ENCODE measurements at places on chromosomes 16 and 17.

DNA sequence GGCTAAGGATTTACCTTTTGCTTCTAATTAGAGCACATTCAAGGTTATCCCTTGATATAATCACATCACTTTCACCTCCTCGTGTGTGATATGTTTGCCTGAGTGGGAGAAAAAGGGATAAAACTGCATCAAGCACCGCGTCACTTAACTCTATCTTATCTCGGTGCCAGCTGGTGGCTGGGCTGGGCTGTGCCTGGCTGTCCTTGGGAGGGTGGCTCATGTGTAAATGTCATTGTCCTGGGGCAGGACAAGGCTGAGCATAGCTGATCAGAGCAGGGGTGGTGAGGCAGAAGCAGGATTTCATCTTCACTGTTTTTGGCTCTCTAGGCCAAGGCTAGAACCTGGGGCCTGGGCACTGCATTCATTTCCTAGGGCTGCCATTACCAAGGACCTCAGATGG, 105.3 kb downstream of the RAP1GAP2 start:
- no peak for DNase-seq

GRCh38 chr16:58211846-58212245, 13.9 kb upstream of the CSNK2A2 start:
- DNase-seq: no peak

DNA sequence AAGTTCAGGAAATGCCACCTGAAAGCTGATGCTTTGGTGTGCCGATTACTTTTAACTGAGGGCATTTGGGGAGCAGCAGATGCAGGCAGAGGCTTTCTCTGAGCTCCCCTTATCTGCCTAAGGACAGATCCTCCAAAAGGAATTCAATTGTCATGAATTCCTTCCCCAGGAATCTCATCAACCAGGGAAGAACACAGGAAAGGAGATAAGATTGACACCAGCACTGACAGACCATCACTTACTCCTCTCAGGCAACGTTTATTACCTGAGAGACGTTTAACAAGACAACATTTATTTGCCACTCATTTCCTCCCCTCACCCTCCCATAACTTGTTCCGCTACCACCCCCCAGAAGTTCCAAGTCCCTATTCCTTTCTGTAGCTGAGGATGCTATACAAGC, 17.6 kb upstream of the CDRT4 start:
- no peak for DNase-seq

GRCh38 chr16:26645614-26646013, 421.1 kb upstream of the C16orf82 start:
- DNase-seq: no peak

DNA sequence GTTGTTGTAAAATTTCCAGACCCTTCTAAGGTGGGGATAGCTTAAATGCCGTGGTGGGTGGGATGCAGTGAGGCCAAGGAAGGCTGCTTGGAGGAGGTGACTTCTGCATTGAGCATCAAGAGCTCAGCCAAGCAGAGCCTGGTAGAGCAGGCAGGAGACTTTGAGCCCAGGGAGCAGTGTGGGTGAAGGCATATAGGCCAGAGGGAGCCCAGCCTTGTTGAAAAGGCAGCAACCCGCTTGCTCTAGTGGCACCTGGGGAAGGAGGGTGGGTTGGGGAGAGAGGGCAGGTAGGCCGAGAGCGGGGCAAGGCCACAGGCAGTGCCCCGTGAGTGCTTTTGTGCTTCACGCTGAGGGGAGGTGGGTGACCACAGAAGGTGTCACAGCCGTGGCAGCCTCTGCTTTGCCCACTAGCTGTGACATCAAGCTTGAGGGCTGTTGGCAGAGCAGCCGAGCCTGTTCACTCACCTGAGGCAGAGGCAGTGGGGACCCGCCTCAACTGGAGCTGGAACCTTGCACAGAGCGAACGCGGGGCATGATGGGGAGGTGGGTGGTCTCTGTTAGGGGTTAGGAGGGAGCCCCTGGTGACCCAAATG, 56.1 kb downstream of the IRF8 start:
- no peak for DNase-seq

DNA sequence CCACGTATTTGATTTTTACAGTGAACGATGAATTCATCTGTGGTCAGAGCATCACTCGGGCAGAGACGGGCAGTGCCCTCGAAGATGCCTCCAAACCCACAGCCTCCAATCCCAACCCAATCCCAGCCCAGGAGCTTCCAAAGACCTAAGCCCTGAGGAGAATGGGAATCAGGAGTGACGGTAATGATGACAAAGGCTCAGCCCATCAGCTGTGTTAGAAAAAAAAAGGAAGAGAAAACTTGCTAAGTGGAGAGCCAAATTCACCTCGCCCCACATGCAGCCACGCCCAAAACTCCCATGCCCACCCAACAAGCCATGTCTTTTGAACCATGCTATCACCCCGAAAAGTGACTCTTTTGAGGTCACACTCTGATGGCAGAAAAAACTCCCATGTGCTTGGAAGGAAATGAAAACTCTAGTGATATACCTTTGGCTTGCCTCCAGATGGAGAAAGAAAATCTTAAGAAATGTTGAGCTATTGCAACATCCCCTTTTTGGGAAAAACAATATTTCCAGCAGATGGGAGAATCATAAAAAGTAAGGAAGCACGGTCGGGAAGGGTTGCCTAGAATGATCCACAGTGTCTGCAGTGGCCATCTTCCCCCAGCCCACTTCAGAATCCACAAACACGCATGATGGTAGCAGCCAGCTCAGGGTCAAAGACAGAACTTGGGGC, 37.7 kb downstream of the XYLT1 start:
- DNase-seq: no peak

DNA sequence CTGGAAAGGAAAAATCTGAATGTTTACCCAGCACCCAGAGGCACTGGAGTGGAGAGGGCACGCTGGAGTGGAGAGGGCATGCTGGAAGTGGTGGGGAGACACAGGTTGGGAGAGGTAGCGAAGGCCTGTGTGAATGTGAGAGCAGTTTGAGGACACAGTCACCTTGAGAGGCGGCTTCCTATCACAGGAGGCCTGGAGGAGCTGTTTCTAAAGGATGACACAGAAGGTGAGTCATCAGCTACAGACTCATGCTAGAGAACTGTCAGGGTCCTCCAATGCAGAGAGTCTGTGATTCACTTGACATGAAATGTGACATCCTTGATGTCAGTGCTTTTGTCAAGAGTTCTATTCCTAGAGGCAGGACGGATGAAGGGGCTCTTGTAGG, 13.8 kb downstream of the CTRL start:
- no peak for DNase-seq

DNA sequence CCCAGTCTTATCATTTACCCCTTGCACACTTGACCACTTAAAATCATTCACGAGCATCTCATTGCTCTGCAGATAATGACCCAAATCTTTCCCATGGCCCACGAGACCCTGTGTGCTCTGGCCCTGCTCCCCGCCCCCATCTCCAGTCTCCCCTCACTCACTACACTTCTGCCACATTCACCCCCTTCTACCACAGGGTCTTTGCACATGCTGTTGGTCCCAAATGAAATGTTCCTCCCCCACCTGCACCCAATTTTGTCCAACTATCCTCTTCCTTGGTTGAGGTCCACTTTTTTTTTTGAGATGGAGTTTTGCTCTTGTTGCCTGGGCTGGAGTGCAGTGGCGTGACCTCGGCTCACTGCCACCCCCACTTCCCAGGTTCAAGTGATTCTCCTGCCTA, 39.2 kb downstream of the CCDC42 start:
- DNase-seq: no peak

DNA sequence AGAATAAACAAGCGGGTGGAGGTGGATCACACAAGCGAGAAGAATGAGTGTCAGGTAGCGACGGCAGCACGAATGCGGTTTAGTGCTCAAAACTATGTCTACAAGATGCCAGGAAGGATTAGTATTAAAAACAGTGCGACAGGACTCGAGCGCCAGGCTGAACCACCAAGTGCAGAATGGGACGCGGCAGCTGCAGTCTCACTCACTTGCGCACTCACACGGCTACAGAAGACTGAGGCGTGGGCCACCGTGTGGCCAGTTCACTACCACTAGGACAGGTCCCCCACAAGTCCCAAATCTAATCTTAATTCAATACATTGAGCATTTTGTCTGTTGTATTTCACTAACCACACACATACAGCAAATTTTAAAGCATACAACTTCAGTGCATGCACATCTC, 35.7 kb upstream of the TRAP1 start:
- no peak for DNase-seq

DNA sequence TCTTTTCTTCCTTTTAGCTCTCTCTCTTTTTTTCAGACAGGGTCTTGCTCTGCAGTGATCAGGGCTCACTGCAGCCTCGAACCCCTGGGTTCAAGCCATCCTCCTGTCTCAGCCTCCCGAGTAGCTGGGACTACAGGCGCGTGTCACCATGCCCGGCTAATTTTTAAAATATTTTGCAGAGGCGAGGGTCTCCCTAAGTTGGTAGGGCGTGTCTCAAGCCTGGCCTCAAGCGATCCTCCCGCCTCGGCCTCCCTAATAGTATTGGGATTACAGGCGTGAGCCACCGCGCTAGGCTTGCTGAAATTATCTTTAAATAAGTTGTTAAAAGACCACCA, 797 bp upstream of the SNX11 start:
- no peak for DNase-seq

DNA sequence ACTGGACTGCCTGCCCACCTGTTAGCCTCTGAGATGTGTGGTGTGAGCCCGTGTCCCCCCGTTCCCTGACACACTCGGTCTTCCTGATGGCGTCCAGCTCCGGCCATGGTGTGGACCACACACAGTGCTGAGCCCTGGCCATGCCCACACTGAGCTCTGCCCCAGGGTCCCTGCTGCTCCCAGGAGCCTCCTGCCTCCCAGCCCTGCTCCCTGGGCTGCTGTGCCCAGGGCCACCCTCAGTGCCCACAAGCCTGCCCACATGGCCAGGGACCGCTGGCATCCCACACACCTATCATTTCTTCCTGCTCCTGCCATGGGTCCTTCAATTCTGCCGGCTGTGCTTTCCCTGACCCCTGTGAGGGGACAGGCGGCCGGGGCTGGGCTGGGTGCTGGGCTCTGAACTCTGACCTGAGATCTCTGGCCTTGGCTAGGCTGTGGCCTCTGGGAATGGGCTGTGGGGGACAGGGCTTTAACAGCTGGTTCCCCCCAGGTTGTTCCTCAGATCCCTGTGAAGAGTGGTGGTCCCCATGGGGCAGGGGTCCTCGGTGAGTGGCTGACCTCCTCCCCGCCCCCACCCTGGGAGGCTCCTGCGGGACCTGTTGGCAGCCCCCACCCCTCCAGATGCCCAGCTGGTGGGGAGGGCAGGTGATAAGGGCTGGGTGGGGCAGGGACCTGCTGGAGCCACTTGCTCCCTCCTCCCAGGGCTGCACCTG, 4.0 kb downstream of the CEMP1 start:
- no peak for DNase-seq

DNA sequence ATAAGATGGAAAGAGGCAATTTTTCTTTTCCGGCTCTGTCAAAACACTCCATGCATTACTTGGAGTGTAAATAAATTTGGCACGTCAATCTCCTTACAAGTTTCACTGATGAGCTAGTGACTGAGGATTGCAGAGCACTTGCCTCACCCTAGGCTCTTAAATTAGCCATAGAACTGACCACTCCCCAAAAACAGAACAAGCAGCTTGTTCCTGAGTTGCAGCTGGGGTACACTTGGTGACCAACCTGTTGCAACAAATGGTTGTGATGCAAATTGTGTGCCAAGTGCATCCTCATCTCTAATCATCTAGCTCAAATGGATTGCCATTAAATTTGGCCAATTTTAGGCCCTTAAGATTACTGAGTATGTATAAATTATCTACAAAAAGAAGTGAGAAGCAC, 67.0 kb downstream of the CACNG1 start:
- DNase-seq: no peak

- no peak for DNase-seq
These were observed 10.6 kb downstream of the SLC16A3 start for GRCh38 chr17:82239401-82239925.

GRCh38 chr16:9082422-9082821, 9.0 kb upstream of the HAPSTR1 start:
- DNase-seq: no peak

DNA sequence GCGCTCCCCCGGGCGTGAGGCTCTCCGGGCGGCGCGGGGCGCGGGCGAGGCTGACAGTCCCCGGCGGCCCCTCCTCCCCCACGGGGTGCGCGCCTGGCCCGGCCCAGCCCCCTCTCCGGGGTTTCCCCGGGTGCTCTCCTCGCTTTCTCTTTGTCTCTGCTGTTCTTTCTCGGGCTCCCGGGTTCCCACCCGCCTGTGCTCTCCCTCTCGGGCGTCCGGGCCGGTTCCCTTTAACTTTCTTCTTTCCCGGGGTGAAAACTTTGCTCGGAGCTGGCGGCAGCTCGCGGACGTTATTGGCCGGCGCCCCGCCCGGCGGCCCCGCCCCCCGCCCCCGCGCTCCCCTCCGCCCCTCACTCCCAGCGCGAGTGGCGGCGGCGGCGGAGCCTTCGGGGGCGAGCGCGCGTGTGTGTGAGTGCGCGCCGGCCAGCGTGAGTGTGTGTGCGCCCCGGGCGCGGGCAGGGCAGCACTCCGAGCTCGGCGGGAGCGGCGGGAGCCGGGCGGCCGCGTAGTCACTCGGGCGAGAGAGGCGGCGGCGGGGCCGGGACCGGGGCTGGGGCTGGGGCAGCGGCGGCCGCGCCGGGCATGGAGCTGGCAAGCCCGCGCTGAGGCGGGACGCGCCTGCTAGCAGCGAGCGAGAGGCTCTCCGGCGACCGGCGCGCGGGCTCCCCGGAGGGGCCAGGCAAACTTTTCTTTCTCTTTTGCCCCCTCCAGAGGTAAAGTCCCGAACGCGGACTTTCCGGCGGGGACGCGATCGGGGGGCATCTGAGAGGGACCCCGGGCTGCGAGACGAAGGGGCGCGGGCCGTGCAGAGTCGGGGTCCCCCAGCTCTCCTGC, at the start of gene NTN1:
NTN1 (plus strand) TSS at position 353 of the 834 bp plus-strand sequence. CDS start 864 bp downstream, outside the sequence.
- DNase-seq: no peak

- no peak for DNase-seq
These were observed 19.7 kb downstream of the WFDC1 start for GRCh38 chr16:84314373-84314772.

DNA sequence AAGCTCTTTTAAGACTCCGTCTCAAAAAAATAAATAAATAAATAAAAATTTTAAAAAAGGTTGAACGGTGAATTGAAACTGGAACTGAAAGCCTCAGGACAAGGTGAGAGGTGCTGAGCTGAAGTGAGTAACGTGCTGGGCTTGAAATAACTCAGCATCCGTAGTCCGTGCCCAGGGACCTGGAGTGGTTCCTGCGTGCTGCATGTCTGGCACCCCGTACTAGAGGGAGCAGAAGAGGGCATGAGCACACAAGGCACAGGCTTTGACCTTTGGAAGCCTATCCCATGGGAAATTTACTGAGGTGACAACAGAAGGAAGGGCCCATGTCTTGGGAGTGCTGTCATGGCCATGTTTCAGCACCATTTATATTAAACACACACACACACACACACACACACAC, 4.5 kb upstream of the MEIOB start:
- no peak for DNase-seq
